ENCODE measurements at places on chromosomes 1 and 21.

DNA sequence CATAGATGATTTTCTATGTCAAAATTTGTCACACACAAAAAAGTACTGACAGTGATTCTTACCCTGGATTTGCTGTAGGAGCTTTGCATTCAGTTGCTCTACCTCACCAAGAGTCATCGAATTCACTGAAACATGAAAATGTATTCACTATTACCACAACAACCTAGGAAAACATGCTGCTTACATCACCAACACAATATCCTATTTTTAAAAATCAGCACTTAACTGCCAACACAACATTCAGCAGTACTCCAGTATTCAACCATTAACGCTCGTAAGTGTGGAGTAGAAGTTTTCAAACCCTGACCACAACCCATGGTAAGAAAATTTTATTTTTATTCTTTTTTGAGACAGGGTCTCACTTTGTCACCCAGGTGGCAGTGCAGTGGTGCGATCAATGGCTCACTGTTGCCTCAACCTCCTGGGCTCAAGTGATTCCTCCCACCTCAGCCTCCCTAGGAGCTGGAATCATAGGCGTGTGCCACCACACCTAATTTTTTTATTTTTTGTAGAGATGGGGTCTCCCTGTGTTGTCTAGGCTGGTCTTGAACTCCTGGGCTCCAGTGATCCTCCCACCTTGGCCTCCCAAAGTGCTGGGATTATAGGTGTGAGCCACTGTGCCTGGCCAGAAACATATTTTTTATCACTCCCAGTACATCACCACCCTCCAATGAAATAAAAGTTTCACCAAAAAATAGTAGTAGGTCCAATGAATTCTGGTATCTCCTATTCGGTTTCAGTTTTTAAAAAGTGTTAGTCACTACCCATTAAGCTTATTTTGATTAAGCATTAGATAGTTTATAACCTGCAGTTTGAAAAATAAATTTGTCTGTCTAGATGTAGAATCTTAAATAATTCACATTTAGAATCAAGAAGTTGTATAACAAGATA, 23.8 kb downstream of the C21orf91 start:
- DNase-seq = no peak

DNA sequence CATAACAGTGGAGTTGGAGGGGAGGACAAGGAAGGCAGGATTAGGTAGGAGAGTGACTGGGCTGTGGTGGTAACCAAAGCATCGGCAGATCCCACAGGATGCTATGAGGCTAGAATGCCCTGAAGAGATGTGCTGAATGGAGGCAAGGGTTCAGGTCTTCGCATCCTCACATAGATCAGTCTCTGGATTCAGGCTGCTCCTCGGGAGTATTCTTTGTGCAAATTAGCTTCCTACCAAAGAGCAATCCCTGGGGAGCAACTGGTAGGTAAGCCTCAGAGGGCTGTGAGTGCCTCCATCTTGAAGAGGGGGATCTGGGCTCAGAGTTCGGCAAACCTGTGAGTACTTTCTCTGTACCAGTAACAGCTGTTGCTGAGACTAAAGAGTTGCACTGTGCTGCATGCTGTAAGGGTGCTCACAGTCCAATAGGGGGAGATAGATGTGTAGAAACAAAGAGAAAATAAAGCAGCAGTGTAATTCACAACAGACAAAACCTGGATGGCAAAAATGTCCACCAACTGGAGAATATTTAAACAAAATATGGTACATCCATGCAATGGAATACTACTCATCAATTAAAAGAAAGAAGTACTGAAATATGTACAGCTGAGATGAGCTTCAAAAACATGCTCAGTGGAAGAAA, 322.4 kb upstream of the DEPDC1 start:
- no peak for DNase-seq

DNA sequence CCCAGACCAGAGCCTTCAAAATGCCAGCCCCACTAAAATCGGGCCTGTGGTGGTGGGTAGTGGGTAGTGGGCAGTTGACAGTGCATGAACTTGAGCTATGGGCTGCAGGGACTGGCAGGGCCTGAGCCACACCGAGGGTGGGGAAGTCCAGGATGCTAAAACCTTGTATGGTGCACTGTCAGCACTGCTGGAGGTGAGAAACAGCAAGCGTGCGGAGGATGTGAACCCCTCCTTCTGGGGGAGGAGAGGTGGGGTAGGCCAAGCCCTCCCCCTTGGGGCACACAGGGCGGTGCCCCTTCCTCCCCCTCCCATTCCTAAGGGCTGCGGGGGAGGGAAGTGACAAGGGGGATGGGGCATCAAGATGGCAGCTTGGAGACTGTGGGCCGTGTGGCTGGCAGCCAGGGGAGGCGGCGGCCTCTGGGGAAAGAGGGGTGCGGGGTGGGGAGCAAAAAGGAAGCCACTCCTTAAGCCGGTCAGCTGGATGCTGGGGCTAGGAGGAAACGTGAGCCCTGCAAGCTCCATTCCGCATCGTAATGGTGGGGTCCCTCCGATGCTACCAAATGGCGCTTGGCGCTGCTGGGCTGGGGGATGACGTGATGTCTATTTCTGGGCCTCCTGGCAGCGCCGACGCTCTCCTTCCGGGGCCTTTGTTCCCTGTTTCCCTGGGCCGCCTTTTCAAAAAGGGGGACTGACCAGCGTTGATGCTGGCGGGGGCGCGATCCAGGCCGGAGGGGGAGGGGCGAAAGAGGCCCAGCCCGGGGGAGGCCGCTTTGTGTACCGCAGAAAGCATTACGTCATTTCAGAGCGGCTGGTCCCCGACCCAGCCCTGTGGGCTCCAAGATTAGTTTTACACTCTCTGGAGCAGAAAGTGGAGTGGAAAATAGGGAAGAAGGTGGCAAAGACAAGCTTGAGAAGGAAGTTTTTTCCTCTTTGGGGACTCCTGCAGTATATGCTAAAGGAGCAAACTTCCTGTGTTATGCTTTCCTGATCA, 809 bp downstream of the SYT11 start:
- DNase-seq = peak; percentile 4

- DNase-seq = no peak
These were observed 28.5 kb downstream of the CCDC190 start for GRCh38 chr1:162832470-162832869.

DNA sequence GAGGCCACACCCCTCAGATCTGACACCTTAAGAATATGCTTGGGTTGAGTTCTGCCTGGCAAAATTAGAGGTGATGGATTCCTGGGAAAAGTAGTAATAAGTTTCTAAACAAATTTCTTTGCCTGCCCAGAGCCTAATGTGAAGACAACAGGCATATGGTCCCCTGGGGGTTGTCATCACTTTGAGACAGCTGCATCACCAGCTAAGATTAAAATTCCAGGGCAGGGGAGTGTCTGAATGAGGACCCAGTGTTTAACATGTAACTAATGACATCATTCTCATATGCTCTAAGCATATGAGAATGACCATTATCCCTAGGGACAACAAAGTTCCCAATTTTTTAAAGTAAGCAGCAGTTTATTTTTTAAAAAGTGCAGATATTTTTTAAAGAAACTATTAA, 432.2 kb downstream of the PCP4 start:
- no peak for DNase-seq

DNA sequence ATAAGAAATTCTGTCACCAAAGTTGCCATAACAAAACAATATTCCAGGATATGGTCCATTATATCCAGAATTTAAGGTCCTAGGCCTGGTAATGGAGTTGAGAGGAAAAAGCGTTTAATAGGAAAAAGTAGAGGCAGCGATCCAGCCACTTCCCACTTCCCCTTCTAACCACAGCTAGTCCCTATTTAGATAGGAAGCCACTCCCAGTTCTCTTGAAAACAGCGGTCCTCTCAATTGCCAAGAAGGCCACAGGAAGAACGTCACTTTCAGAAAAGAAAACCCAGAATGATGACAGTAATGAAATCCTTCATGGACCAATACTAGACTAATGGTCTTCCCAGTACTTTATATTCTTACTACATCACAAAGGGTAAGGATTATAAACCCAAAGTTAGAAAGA, 38.6 kb downstream of the ABL2 start:
- DNase-seq = no peak

- DNase-seq = no peak
These were observed 4.5 kb upstream of the EDEM3 start for GRCh38 chr1:184759112-184759511.

DNA sequence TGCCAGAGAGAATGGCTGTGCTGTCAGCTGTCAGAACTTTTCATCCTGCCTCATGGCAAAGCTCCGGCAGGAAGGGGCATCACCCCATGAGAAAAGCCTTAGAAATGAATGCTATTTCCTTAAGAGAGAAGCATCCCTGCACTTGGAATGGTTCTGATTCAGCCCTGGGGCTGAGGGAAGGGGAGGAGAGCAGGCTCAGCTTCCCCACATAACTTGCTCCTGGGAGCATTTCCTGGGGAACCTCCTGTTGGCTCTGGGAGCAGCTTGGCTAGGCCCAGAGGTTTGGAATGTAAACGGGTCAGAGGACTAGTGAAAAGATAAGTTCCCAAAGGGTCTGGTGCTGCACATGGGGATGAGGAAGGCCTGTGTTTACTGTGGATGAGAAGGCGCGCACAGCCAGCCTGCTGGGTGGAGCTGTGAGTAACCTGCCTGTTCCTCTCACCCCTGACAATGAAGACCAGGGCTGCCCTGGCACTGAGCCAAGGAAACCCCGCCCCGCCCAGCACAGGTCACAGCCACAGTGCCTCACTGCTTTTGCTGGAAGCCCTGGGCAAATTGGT, 5.0 kb downstream of the PRELP start:
- no peak for DNase-seq

- peak; percentile 9 for DNase-seq
These were observed 507 bp downstream of the AK5 start for GRCh38 chr1:77282187-77282865.

DNA sequence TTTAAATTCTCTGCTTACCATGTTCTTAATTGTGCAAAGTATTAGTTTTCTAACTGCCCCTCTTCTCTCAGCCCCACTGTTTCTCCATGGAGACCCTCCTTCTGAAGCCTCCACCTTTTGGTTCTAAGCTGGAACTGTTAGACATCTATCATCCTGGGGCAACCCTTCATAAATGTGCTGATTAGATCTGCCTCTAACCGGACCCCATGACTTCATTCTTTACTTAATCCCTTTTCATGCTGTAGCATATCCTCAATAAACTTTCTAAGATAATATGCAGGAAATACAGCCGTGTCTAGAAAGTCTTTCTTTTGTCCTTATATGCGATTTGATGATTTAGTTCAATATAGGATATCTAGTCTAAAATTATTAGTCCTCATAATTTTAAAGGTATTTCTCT, 1020.1 kb downstream of the ADGRL2 start:
- DNase-seq = no peak

- no peak for DNase-seq
These were observed 826.1 kb downstream of the MRPL39 start for GRCh38 chr21:24781146-24781545.

GRCh38 chr1:230130172-230130944, 63.3 kb downstream of the GALNT2 start:
- DNase-seq = no peak

DNA sequence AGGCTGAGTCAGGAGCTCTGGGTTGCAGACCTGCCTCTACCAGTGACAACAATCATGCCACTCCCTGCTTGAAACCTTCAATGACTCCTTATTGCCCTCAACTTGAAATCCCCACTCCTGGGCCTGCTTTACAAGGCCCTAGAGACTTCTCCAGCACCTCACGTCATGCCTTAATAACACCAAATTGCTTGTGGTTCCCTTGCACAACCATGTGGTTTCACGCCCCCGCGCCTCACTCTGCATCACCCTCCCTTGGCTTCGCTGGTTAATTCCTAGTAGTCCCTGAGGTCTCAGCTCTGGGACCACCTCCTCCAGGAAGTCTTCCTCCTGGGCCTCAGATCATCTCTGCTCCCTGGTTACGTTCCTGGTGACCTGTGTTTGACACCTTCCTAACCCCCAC, 33.0 kb downstream of the EPHA2 start:
- no peak for DNase-seq

DNA sequence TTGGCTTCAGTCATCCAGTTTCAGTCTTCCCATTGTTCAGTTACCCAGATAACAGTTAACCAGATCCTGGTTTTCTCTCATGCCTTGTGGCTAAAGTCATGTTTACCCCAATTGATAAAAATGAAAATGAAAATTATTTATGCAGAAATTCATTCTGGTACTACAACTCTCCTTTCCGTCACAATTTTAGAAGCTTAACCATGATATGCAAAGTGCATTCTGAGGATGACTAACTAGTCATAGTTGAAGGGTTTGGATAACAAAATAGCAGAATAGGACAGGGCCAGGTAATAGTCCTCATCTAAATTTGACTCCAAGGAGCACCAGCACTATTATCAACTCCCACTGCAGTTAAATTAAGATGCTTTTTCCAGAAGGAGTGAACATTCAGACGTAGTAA, 94.7 kb downstream of the NTMT2 start:
- DNase-seq = no peak

GRCh38 chr1:60914982-60915381, 167.4 kb upstream of the NFIA start:
- DNase-seq = no peak

GRCh38 chr1:15107058-15107687, 46.4 kb upstream of the TMEM51 start:
- DNase-seq = no peak

GRCh38 chr1:49424782-49425181, 599.0 kb downstream of the AGBL4 start:
- DNase-seq = no peak

DNA sequence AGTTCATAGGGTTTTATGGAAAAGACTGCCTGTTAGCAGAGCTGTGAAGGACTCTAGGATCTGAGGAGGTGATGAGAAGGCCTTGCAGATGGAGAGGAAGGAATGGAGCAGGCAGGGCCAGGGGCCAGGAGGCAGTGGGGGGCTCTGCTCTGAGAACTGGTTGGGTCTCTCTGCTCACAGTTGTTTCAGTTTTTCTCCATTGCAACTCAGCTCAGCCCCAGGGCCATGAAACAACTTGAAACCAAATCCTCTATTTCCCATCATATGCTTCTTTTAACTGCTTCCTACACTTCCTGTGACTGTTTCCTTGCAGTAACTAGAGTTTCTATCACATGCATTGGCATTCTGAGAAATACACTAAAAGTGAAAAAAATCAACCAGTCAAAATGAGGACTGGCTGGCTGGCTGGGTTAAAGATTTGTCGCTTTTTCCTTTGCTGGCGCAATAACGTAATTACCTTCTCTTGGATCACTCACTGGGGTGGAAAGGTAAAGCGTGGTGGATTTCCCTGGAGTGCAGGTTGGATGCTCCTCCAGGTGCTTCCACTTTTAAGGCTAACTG, 172.0 kb downstream of the CDC7 start:
- no peak for DNase-seq

GRCh38 chr1:226882631-226883409, 12.4 kb downstream of the PSEN2 start:
- no peak for DNase-seq
